Adrenal gland (tissue), 19 donors: ENCODE measurements at places on chromosomes 7 and 10. TPM values are rescaled to one million over a fixed set of nuclear protein-coding genes. Genes with fewer than 3 reads are reported as not detected.

GRCh38 chr7:97015756-97016380, 8.8 kb downstream of the DLX5 start:
- no peak for DNase-seq

DNA sequence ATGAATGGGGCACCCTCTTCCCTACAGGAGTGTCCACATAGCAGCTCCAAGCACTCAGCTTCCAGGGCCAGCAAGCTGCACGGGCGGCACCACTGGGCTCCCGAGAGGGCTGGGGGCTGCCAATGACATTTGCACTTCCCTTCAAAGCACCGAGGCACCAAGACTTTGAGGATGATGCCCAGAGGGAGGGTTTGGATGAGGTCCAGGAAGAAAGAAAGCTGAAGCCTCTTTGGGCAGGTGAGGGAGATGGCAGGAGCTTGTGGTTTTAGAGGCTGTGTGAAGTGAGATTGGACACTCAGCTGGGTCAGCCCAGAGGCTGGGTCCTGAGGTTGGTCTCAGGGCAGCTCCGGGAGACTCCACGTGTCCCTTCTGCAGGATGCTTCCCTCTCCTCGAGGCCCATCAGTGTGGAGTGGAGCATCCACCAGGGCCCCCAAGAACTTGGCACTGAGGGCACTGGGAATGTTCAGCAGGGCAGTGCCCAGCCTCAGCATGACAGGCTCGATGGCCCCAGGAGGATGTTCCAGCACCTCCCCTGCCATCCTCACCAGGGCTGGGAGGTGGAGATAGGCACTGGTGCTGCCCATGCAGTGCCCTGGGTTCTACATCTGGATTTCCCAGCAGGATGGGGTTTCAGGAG, 54.9 kb upstream of the IGFBP3 start:
- no peak for DNase-seq

DNA sequence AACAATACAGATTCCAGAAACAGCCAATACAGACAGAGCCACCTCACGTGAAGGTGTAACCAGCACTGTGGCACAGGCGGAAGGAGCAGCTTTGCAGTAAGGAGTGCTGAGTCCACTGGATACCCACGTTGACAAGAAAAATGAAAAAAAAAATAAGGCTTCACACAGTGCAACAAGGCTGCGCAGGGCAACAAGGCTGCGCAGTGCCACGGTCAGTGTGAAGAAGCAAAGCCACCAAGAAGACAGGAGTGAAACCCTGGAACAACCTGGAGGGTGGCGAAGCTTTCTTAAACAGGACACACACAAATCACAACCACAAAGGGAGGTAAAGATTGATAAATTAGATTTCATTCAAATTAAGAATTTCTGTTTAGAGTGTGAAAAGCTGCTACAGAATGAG, 204.0 kb downstream of the MAD1L1 start:
- no peak for DNase-seq

DNA sequence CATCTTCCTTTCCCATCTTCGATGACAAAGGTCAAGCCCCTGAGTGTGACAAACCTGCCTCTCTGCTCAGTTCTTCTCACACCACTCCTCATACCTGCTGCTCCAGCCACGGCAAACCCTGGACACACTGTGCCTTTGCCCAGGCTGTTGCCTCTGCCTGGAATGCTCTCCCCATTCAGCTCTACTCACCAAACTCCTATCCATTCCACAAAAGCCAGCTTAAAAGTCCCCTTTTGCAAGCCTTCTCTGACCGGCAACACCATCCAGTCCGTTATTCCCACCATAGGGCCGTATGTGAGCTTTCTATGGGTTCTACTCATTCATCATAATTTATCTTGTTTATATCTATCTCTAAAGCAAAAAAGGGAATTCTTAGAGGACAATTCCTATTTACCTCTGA, 15.2 kb downstream of the GFRA1 start:
- no peak for DNase-seq

Gene HPS1
- total RNA-seq, result 48.1 TPM

Gene HOXA7
- total RNA-seq, result 33.6 TPM

Gene TDRD1
- total RNA-seq, result not detected

Gene ZNF467
- 22.1 TPM for total RNA-seq

Gene MNX1
- total RNA-seq, result not detected

DNA sequence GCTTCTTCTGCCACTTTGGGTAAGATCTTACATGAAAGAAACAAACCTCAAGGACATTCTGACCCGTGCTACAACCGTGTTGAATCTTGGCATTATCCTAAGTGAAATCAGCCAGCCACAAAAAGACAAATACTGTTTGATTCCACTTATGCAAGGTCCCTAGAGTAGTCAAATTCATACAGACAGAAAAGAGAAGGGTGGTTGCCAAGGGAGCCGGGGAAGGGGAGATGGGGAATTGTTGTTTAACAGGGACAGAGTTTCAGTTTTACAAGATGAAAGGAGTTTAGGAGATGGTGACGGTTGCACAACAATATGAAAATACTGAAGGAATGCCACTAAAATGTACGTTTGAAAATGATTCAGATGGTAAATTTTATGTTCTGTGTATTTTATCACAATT, 12.2 kb upstream of the CLEC2L start:
- no peak for DNase-seq

DNA sequence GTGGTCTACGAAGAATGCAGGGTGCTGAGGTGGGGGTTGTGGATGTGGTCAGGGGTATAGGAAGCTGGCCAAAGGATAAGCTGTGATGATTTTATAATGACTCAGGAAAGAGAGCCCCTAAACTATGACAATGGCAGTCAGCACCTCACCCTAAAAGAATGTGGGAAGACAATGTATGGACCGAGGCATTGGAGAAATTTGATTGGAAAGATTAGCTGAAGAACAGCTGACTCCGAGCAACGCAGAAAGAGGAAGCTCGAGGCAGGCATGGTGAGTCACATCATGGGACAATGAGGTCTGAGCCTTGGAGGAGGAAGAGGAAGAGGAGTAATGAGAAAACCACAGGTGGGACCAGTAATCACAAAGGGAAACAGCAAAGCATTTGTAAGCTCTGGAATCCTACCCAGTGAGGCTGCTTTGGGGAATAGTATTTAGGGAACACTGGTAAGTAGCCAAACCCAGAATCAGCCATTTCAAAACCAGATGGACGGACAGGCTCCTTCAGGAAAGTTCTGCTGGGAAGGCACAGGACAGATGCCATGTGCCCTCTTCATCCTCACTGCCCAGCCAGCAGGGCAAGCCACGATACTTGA, 295.4 kb downstream of the PRPF18 start:
- DNase-seq, result peak; percentile 67

Gene PAPOLB
- not detected for total RNA-seq

GRCh38 chr10:63753808-63754207, 232.6 kb downstream of the REEP3 start:
- DNase-seq, result no peak

Gene PTF1A
- not detected for total RNA-seq

GRCh38 chr7:128938544-128939074, 882 bp downstream of the IRF5 start:
- peak; percentile 49 for DNase-seq

GRCh38 chr10:9670911-9671310, 1346.8 kb upstream of the CELF2 start:
- DNase-seq, result no peak

Gene SRRM3
- 14.3 TPM for total RNA-seq

GRCh38 chr10:81784111-81784597, 90.8 kb upstream of the NRG3 start:
- no peak for DNase-seq

- DNase-seq, result no peak
Measured at GRCh38 chr10:121261665-121262064, 336.6 kb downstream of the FGFR2 start.

GRCh38 chr7:40799-41750, 151.3 kb upstream of the FAM20C start:
- no peak for DNase-seq

- DNase-seq, result no peak
Measured at GRCh38 chr7:31082017-31082416, 29.9 kb downstream of the ADCYAP1R1 start.

GRCh38 chr7:50226669-50227068, 77.8 kb upstream of the IKZF1 start:
- no peak for DNase-seq

DNA sequence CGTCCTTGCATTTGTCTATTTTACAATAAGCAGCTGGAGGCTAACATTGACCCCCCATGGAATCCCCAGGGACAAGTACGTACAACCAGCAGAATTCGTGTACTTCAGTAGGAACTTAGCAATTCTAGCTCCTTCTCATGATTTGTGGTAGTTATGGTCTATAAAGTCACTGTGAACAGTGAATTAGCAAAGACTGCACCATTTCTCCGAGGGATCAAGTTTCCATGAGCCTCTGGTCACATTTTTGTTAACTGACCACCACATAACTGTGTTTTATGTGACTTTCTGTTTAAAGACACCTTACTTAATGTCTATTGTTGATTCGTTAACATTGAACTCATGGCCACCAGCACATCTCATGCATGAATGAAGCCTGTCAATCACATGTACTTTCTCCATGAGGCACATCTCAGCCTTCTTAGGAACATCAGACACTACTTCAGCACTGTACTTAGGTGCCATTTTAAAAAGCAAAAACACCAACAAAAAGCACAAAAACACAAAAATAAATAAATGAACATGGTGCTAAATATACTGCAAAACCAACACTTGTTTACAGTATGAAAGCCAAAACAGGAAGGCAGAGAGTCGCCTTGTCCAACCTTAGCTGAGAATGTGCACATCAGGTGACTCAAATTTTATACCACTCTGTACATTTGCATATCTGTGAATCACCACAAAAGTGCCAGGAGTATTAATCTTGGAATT, 9.0 kb upstream of the UCN3 start:
- no peak for DNase-seq

- no peak for DNase-seq
Measured at GRCh38 chr10:106487726-106488125, 676.8 kb downstream of the SORCS1 start.

DNA sequence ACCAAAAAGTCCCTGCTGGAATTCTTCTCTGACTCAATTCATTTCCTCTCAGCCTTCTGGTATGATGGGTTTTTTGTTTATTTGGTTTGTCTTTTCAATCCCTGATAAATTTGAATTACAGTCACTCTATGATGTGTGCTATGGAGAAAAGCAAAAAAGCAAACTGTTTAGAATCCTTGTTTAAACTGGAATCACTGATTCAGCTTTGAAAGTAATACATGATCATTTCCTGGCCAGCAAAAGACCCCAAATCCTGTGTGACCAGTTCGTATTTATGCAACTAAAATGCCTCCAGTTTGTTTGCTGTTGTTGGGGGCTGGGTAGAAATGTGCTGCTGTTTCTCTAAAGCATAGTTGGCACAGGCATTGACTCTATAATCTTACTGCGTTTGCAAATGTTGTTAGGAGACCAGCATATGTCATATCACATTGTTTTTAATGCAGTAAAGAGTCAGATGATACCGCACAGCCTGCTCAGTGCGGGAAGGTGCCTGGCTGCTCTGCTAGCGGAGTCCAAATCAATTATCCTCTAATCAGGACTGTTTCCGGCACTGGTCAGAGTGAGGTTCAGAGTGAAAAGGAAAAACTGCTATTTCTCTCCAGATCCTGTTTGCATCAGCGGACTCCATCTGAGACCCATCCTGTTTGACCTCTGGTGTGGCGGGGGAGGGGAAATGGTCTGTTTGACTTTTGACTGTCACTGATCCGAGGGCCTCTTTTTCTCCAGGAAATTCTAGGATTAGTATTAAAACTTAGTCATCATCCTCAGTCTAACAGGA, 40.6 kb upstream of the ADD3 start:
- DNase-seq, result peak; percentile 62

GRCh38 chr7:138712652-138713051, 11.5 kb upstream of the SVOPL start:
- DNase-seq, result no peak

DNA sequence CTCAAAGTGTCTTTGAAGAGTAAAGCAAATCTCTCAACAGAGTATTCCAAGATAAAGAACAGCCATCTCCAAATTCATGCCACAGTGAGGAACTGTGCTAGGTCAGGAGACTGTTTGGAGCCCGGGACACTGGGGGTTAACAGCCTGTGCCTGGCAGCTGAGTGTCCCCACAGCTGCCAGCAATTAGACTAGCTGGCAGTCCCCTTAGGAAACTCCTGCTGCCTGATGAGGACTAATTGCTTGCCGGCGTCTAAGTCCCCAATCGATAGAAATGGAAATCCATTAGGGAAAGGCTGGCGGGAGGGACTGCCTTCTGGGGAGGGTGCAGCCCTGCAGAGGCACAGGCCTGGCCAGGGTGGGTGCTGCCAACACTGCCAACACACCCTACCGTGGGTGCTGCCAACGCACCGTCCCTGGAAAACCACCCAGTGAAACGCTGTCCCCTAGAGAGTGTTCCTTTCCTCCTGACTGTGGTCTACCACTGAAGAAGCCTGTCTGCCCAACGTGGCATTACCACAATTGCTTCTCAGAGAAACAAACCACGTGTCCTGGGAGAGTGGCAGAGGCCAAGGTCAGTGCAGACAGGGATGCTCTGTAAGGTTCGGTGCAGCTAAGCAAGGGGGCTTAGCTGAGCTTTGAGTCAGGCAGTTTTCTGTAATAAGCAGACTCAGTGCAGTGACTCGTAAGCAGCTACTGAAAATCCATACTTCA, 60.8 kb downstream of the XRCC2 start:
- DNase-seq, result no peak

GRCh38 chr10:132645630-132646442, 108.2 kb downstream of the INPP5A start:
- DNase-seq, result no peak

- no peak for DNase-seq
Measured at GRCh38 chr10:44883593-44884331, 27.4 kb upstream of the TMEM72 start.

Gene INTS15
- total RNA-seq, result 30.3 TPM
